ENCODE measurements at places on chromosomes 4 and X. TPM values are rescaled to one million over a fixed set of nuclear protein-coding genes. Genes with fewer than 3 reads are reported as not detected.

XPNPEP2 gene
- 0.13 TPM for total RNA-seq

PSAPL1 gene
- total RNA-seq: not detected

- no peak for DNase-seq
These were observed 81.4 kb downstream of the DOCK11 start for GRCh38 chrX:118577041-118577440.

- no peak for DNase-seq
These were observed 4.5 kb upstream of the PLCXD1 start for GRCh38 chrX:276581-277201.

DNA sequence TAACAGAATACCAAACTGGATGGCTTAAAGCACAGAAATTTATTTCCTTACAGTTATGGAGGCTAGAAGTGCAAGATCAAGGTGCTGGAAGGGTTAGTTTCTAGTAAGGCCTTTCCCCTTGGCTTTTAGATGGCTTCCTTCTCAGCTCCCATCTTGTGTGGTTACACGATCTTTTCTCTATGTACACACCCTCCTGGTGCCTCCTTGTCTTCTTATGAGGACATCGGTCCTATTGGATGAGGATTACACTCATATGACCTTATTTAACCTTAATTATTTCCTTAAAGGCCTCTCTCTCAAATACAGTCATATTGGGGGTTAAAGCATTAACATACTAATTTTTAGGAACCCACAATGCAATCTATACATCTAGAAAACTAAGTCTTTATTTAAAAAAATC, 787.9 kb upstream of the GALNTL6 start:
- no peak for DNase-seq

- no peak for DNase-seq
These were observed 226.6 kb upstream of the INTU start for GRCh38 chr4:127406187-127406586.

- DNase-seq: no peak
These were observed 237.7 kb upstream of the TLL1 start for GRCh38 chr4:165635381-165635780.

DNA sequence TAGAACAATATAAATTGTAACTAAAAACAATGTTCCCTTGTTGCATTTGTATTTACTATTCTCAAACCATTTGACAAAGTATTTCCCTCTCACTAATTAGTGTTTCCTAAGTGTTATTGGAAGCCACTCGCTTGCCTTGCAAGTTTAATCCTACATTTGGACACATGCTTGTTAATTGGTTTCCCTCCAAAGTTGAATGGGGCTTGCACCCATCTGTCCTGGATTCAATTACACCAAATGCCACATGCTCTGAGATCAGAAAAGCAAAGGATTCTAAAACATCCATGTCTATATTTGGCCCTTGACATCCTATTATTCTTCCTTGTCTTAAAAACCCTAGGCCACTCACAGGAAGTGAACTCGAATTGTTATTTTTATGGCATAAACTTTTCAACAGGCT, 146.6 kb downstream of the AMELX start:
- no peak for DNase-seq

DNA sequence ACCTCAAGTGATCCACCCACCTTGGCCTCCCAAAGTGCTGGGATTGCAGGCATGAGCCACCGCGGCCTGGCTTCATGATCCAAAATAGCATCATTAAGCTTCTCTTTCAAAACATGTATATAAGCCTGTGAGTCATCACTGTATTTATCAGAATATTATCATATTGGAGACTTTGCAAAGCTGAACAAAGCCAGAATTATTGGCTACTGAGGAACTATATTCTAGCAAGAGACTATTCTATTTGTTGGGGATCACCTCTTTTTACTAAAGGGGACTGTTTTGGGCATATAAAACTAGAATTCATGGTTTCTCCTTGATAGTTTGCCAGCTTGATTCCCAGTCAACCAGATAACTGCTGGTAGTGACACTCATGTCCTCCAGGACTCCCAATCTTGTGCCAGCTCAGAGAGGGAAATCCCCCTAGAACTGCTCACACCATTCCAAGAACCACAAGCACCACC, 40.1 kb downstream of the TET2 start:
- DNase-seq: no peak

Measured in naive thymus-derived CD4-positive, alpha-beta T cell (primary cell).